Ammon's horn (tissue), 1 donor: ENCODE measurements at places on chromosomes 3 and 15.

DNA sequence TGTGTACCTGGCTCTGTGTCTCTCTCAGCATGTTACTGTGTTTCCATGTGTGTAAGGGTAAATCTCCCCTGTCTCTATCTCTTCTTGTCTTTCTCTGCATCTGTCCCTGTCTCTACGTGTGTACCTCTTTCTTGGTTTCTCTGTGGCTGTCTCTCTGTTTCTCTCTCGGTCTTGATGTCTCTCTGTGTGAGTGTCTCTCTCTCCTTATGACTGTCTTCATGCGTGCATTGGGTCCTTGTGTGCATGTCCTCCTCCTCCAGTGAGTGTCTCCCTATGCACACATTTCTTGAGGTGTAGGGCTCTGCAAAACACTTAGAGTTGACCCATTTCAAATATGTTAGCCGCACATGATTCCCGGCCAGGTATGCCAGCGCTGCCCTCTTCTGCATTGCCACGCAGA is 903.3 kb upstream of the CFAP20DC start:
- no peak for DNase-seq

- no peak for DNase-seq
These were observed 49.7 kb upstream of the SKIL start for GRCh38 chr3:170307671-170308405.

DNA sequence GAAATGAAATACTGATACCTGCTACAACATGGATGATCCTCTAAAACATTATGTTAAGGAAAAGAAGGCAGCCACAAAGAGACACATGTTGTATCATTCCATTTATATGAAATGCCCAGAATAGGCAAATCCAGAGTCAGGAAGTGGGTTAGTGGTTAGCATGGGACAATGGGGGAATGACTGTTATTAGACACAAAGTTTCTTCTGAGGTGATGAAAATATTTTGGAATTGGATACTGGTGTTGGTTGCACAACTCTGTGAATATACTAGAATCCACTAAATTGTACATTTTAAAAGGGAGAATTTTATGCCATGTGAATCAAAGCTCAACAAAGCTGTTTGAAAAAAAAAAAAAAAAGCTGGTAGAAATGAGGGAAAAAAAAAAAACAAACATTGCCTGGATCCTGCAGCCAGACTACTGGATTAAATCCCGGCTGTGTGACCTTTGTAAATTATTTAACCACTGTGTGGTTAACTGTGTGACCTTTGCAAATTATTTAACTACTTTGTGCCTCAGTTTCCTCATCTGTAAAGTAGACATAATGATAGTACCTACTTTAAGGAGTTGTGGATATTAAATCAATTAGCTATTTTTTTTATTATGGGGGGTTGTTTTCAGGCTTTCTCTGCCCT is 75.6 kb upstream of the PRICKLE2 start:
- DNase-seq = no peak

DNA sequence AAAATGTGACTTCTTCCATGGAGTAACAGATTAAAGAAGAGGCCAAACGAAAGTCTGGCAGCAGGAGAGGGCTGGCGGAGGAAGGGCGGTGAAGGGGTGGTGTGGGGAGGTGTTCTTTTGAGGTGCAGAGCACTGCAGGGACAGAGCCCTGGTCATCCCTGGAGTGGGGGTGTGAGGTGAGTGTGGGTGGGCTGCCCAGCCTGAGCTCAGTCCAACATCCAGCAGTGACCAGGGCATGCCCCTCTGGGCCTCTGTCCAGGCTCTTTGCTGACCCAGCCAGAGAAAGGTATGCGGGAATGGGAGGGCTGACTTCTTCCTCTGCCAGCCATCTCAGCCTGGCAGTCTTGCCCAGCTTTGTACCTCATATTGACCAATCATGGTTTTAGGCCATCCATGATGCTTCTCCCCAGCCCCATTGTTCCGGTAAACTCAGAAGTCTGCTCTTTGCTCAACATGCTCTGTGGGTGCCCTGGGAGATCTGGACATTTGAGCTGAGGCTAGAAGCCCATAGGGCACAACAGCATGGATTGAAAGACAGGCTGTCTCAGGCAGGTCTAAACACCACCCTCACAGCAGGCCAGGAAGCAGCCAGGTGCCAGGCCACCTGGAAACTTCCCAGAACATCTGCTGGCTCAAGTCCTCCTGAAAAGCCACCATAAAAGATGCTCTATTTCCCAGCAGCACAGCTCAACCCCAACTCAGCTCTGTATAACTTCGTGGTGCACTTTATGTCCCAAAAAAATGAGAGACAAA is 25.9 kb upstream of the CXCR6 start:
- DNase-seq = no peak

DNA sequence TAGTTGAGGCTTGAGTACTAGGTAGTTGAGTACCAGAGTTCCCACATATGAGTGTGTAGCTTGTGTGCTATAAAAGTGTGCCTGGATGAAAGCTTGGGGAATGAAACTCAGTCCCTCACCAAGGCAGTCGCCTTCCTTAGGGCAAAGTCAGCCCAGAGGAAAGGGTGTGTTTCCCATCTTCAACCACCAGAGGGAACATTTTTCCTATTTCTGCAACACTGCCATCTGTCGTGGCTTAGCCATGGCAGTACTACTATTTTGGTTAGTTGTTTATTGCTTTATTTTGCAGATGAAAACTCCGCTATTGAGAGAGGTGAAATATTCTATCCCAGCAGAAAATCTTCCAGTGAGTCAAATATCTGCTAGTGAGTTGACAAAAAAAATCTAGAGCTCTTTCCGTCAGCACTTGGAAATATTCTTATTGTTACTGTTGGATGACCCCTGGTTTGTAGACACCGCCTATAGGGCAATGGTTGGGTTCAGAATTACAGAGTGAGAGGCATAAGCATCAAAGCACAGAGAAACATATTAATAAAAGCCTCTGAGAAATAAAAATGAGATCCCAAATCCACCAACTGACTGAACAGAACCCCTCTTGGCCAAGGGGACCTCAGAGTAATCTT is 239.9 kb downstream of the CPNE4 start:
- DNase-seq = peak; percentile 62

DNA sequence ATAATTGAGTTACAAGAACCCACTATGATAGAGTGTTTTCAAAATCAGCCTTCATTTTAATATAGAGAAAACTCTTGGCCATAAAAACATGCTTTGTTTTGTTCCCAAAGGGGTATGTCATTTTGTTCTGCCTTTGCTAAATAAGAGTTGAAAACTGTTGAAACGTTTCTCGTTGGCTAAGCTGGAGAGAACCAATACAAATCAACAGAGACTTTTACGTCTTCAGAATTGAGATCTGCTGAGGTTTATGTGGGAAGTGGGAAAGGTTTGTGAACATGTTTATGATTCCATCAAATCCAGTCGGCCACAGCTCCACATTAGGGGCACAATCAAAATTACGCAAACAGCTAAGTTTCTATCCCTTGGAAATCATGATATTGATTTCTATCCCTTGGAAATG is 102.0 kb downstream of the IGF2BP2 start:
- DNase-seq = no peak

- DNase-seq = peak; percentile 42
These were observed 5.3 kb downstream of the P2RY12 start for GRCh38 chr3:151379083-151379734.

- no peak for DNase-seq
These were observed 185.9 kb downstream of the MEX3B start for GRCh38 chr15:81859737-81860516.

DNA sequence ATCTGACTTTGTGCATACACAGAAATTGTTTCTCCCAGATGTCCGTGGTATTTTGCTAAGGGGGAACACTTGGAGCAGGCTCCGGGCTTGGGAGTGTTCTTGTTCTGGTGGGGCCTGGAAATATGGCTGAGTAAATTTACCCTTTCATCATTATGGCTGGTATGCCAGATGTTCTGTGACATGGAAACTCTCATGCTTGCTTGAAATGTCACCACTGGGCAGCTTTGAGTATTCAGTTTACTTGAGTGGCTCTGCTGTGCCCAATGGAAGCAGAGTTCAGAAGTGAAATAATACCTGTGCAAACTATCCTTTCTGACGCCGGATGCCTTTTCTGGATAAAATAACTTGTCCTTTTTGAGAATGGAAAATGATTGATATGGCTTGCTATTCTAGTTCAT is 283.6 kb upstream of the TPM1 start:
- no peak for DNase-seq

GRCh38 chr3:193831495-193832455 is 238.8 kb downstream of the OPA1 start:
- peak; percentile 42 for DNase-seq

GRCh38 chr15:61530769-61531168 is 301.7 kb upstream of the RORA start:
- no peak for DNase-seq
